ENCODE measurements at places on chromosomes 4 and X. TPM values are rescaled to one million over a fixed set of nuclear protein-coding genes. Genes with fewer than 3 reads are reported as not detected.

DNA sequence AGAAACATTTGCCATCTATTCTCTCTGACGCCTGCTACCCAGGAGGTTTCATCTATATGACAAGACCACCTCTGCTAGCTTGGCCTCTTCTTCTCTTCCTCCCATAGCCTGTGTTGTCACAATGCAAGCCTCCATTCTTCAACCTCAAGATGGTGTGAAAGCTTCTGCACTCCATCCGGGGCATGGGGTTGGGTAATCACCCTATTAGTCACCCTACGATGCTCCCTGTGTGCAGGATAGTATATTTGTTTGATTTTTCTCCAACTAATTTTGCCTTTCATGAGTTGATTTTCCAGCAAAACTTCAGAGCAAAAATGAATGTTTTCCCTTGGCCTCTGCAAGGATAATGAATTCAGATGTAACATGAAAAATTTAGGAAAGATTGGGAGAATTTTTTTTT, 128.0 kb upstream of the STS start:
- no peak for DNase-seq

DNA sequence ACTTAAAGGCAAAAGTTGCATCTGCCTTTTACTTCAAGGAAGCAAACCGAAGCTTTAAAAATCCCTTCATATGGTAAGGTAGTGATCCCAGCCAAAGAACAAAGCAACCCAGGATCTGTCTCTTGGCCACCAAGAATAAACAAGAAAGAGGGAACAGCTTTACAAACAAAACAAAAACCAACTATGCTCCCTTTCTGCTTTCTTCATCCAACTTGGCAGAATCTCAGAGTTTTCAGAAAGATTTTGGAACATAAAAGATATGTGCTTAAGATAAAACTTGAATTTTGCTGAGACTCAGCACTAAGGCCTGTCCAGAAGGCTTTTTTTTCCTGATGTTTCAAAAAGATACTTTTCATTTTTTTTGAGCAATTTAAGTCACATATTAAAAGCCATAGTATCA, 94.0 kb downstream of the COL4A6 start:
- no peak for DNase-seq

DNA sequence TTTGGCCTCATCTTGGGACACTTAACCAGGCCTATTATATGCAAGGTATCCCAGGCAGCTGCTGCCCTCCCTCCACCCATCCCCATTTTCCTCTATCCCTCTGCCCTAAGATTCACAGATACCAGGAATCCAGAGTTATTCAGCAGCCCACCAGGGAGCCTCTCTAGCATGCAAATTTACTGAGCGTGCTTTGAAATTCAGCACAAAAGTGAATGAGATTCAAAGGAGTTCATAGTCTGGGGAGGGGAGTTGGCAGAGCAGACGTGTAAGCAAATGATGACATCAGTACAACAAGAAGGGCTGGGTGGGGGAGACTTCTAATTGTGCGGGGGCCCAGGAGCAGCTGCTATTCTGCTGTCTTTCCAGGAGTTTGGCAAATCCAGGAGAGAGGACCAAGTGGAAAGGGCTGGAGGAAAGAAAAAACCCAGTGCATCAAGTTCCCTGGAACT, 1.7 kb upstream of the MTM1 start:
- DNase-seq, result no peak

- peak; percentile 86 for DNase-seq
Measured at GRCh38 chr4:155376387-155377268, at the start of gene MAP9. MAP9 (minus strand) TSS chr4:155376965; CDS start chr4:155375850, 1,115 bp downstream.

DNA sequence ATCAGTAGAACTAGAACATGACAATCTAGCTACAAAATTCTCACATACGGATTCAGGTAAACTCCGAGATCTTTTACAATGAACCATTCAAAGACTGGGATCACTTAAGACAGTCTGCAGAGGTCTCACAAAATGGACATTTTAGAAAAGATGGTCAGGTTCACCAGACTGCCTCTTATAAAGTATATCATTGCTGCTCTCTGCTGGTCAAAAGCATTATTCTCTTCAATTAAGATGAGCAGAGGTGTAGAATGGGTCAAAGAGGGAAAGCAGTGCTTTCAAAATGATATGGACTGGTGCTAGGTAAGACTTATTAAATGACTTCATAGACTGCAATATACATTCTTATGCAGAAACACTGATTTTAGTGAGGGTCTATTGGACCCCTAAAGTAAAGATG, 434.7 kb downstream of the PACRGL start:
- DNase-seq, result no peak

DNA sequence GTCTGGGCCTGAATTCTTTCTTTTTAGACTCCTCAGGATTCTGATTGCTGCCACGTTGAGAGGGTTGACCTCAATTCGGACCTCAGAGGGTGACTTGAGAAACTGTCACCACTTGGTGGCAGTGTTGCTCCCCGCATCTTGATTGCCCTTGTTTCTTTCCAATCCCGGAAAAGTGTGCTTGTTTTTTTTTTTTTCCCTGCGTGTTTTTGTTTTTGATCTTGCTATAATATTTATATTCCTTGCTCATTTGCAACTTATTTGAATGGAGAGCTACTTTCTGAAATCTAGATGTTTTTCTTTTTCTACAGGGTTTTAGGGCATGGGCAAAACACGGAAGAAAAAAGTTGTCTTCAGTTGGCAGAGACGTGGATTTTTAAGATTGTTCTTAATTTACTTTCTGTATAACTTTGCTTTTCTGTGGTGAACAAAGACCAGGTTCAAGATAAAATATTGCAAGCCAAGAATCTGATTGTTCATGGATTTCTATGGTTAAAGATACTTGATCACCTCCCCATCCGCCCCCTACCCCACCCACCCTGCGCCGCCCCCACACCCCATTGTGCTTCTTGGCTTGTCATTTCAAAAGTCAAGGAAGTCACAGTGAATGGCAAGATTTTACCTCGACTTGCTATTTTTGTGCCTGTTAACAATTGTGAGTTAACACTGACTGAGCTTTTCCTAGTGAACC, 102.0 kb downstream of the PTTG2 start:
- DNase-seq, result peak; percentile 76

DNA sequence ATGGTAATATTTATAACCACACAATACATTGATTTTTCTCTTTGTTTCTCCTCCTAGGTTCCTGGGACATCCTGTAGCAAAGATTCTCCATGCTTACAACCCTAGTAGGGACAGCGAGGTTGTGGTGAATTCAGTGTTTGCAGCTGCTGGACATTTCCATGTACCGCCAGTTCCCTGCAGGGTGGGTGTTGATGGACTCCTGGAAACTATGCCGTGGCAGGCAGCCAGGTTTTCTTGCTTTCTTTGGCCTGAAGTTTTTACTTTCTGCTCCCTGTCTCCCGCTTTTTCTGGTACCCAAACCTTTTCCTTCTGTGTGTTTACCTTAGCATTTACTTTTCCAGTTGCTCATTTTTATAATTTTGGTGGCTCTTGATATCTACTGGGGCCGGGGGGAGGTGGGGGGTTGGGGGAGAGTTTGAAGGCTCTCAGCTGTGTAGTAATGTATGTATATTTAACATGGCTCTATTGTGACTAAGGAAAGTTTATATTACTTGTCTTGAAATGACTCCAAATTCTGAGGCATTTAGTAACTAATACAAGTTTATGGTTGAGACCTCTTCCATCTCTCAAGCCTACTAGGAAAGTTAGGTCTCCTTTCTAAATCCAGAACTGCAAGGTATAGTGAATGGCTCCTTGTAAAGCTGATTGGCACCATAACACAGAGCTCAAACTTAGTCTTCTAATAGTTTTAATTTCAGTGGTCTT, 89.7 kb downstream of the TMEM131L start:
- peak; percentile 27 for DNase-seq

- DNase-seq, result no peak
Measured at GRCh38 chrX:34658326-34658725, 1.2 kb upstream of the TMEM47 start.

DNA sequence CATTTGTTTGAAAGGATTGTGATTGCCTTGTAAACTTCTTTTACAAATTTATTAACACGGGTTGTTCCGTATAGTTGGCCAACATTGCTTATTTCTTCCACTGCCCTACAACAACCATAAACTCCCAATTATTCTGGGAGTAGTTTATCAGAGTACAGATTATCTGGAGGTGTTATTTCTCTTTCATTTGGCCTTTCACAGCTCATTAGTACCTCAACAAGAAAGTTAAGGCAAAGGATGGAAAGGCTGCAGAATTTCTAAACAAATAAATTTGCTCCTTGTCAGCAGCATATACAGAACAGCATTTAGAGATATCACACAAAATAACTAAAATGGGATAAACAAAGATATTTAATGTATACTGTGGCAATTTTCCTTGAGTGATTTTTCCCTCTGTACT, 548.8 kb downstream of the DMD start:
- DNase-seq, result no peak

- no peak for DNase-seq
Measured at GRCh38 chrX:3377560-3377959, 31.1 kb upstream of the MXRA5 start.

DNA sequence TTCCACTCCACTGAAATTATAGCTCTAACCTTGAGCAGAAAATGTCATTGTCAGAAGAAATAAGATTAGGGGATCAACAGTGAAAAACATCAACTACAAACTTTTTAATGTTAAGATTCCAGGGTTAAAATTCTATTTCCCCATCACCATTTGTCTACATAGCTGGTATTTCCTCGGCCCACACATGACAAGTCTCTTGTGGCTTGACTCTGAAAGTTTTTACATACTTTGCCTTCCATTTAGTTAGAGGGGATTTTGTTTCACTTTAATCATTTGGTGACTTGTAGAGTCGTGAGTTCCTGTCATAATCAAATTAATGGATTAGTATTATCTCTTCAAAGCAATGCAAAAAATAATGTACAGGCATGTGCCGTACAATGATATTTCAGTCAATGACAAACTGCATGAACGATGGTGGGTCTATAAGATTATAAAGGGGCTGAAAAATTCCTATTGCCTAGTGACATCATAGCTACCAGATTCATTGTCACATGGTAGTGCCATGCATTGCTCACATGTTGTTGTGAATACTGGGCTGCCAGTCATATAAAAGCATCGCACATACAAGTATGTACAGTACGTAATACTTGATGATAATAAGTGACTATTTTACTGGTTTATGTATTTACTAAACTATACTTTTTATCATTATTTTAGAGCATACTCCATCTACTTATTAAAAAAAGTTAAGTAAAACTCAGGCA, 72.0 kb downstream of the ING2 start:
- no peak for DNase-seq

- DNase-seq, result no peak
Measured at GRCh38 chrX:123909523-123909922, 49.7 kb downstream of the XIAP start.

DNA sequence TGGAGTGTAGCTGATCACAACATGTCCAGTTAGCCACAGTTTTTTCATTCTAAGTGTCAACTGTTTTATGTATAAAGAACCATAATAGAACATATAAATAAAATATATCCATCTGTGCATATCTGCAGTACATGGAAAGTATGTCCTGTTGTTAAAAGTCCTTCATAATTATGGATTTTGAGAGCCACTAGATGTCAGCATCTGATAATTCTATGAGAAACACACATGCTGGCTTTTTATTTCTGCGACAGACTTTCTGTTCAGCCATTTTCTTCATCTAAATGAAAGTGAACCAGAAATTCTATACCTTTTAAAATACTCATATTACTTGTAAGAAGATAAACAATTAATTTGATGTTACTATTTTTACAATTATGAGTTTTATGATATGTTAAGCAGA, 251.5 kb downstream of the GPM6A start:
- DNase-seq, result no peak

- DNase-seq, result no peak
Measured at GRCh38 chr4:44421330-44422065, 27.1 kb downstream of the KCTD8 start.

DNA sequence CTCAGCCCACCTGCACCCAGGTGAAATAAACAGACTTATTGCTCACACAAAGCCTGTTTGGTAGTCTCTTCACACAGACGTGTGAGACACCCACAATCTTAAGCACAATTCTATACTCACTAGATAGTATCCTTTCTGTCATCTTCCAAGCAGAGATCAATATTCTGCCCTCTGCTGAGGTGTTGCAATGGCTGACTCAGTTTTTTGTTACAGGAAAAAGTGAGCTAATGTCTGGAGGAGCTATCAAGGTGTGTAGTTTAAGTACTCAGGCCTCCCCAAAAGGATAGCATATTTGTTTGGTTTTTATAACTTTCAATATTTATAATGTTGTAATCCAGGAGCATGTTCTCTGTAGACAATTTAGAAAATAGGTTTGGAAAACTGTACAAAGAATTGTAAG, 775.2 kb upstream of the POU3F4 start:
- DNase-seq, result no peak

DNA sequence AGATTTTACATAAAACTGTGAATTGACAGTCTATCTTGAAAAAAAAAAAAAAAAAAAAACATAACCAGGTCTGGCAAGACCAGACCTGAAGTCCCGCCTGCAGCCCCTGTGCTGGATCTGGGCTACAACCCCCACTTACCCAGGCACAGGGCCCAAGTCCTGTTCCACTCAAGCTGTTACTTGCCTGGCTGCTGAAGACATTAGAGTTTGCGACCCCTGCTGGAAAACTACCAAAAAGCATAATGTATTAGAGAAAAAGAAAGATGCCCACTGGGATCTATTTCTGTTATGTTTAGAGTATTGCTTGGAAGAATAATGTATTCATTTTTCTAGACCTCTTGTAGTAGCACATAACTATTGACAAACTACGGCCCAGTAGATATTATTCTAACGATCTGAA, 4.7 kb downstream of the HS3ST1 start:
- DNase-seq, result no peak

GRCh38 chr4:6526671-6527091, 48.3 kb upstream of the MAN2B2 start:
- no peak for DNase-seq

GRCh38 chrX:115214151-115214550, 19.7 kb downstream of the LRCH2 start:
- no peak for DNase-seq

GRCh38 chrX:112766774-112767173, 73.9 kb downstream of the AMOT start:
- DNase-seq, result no peak

GRCh38 chr4:169627307-169627706, 6.9 kb downstream of the CLCN3 start:
- no peak for DNase-seq

- no peak for DNase-seq
Measured at GRCh38 chrX:3599802-3600430, 113.5 kb downstream of the PRKX start.

- DNase-seq, result no peak
Measured at GRCh38 chr4:16122308-16122711, 38.5 kb upstream of the PROM1 start.

SULT1E1 gene
- polyA plus RNA-seq, result 134 TPM

UVSSA gene
- 23.5 TPM for polyA plus RNA-seq

MAGEE2 gene
- polyA plus RNA-seq, result 0.37 TPM

ZMAT1 gene
- polyA plus RNA-seq, result 18.4 TPM

GSX2 gene
- not detected for polyA plus RNA-seq

SPATA18 gene
- 0.78 TPM for polyA plus RNA-seq

MAGEA9B gene
- not detected for polyA plus RNA-seq

DCAF12L2 gene
- polyA plus RNA-seq, result 0.57 TPM

NPNT gene
- polyA plus RNA-seq, result 163 TPM

APEX2 gene
- 14.6 TPM for polyA plus RNA-seq

MORC4 gene
- 15.2 TPM for polyA plus RNA-seq

KCND1 gene
- 2.5 TPM for polyA plus RNA-seq

All from large intestine (tissue), 12 donors.